Stimulated activated CD4-positive, alpha-beta T cell treated with anti-CD3 and anti-CD28 coated beads, TNF-alpha, amount 100 ng/mL, for 4 hours (primary cell): ENCODE measurements at places on chromosomes 13 and 19.

DNA sequence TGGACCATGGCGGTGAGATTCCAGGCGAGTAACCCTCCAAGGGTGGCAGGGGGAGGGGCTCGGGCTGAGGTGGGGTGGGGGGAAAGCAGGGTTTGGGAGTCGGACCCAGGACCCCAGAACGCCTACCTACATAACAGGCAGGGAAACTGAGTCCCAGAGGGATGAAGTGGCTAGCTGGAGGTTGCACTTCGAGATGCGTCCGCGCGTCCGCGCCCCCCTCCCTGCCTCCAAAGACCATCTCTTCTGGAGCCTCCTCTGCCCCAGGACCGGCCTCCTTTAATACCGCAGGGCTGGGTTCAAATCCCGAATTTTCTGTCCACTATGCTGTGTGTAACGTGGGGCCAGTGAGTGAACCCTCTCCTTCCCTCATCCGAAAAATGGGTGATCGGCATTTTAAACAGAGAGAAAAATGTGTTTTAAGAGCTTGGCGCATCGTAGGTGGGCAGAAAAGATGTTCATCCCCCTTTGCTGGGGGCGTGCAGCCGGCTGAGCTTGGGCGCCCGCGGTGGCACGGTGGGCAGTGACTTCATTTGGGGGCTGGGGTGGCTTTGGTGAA, 13.8 kb downstream of the TJP3 start:
- no peak for DNase-seq

DNA sequence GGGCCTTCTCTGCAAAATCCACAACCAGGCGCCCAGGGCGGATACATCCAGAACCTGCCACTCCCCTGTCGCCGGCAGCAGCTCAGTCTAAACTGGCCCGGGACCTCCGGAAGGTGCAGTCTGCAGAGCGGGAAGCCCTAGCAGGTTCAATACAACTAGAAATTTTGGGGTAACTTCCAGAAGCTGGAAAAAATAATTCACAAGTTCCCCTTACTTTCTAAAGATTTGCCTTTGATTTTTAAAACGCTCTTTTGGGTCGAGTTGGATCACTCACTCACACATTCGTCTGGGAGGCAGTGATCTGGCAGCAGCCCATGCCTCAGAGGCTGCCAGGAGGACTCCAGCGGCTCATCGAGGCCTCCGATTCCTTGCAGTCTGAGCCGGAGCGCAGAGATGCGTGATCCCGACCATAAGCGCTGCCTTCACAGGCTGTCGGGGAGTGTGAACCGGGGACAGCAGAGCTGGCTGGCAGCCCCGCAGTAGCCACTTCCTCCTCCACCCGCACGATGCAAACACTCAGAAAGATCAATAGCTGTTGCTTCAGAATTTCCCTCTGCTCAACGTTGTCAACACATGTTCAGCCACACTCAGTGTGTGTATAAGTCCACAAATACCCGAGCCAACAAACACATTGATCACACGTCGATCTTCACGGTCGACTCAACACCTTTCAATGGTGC, 35.6 kb upstream of the ZNF507 start:
- DNase-seq: no peak

DNA sequence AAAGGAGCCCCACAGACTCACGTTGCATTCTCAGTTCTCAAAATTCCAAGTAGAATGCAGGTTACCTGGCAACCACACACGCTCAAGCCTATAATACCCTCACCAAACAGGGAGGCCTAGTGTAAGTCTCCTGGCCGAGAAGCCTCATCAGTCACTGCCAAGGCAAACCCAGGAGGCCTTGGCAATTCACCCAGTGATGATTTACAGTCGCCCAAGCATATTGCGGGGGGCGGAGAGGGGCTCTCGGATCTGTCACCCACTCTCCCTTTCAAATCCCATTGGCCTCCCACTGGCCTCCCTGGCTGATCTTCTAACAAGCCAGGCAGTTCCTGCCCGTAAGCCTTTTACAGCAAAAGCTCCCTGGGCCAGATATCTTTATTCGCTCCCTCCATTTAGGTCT, 1.1 kb downstream of the AKAP8L start:
- no peak for DNase-seq

- DNase-seq: no peak
Observed at GRCh38 chr19:39590265-39590664, 12.1 kb upstream of the LGALS13 start.

DNA sequence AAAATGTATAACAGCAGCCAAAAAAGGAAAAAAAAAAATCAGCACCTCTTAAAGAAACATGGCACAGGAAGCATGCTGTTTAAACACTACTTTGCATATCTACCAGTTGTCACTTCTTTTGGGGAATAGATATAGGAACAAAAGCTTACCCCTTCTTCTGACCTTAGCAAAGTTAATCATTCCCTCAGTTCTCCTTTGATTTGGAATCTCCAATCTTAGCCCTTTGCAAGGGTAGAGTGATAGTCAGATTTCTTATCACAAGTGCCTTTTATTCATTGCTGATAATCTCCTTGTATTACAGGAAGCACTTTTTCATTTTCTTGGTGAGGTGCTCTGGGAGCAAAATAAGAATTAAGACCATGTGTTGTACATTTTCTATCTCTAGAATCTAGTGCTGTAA, 1327.6 kb downstream of the OLFM4 start:
- no peak for DNase-seq

DNA sequence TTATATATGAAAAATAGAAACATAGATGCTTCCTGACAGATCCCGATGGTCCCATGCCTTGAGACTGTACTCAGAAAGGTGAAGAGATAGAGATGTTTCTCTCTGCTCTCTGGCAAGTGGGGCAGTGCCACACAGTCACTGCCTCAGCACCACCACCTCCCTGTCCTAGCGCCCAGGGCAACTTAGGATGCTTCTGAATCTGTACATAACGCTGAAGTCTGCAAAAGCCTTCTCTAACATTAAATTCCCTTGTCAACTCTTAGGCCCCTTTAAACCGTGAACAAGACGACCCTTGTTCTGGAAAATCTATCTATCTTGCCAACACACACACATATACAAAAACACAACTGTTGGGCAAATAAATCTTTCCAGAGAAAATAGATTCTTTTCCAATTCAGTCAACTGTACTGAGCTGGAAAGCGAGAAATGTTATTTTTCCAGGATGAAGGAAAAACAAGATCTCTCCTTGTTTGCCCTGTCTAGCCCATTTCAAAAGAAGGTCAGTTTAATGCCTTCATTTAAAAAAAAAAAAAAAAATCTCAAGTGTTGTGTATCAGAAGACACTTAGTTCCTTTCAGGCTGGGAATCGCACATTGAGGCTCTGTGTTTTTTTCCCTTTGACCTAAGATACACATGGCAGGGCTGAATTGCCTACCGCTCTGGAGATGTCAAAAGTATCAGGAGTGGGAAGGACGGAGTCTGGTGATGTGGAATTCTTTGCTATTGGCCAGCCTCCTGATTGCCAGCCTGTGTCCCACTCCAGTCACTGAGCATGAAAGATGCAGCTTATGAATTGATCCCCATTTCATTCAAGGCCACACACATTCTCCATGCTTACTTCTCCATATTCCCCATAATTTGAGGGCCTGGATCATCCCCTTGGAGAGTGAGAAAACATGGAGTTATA, 241.4 kb downstream of the LACC1 start:
- no peak for DNase-seq

GRCh38 chr19:32599736-32600157, 18.8 kb downstream of the PDCD5 start:
- peak; percentile 14 for DNase-seq

DNA sequence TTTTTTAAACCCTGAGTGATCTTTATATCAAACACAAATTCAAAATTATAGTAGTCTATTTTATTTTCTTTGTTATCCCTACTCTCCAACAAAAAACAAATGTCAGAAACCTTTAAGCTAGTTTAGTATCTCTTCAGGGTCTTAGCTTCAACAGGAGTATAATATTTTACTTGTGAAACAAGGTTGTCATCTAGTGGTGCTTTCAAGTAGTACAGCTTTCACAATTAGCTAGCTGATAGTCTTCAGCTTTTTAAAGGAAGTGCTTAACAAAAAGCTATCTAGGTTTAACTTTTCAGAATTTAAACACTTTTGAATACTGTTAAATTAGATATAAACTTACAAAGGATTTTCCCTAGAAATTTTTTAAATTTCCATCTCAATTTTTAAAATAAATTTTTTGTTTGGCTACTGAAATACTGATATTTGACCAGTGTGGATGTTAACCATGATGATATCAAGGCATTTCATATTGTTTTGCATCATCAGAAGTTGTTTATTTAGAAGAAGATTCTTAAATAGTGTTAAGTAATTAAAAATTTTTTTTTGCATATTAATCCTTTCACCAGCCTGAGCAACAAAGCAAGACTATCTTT, 34.2 kb downstream of the TDRD3 start:
- no peak for DNase-seq

DNA sequence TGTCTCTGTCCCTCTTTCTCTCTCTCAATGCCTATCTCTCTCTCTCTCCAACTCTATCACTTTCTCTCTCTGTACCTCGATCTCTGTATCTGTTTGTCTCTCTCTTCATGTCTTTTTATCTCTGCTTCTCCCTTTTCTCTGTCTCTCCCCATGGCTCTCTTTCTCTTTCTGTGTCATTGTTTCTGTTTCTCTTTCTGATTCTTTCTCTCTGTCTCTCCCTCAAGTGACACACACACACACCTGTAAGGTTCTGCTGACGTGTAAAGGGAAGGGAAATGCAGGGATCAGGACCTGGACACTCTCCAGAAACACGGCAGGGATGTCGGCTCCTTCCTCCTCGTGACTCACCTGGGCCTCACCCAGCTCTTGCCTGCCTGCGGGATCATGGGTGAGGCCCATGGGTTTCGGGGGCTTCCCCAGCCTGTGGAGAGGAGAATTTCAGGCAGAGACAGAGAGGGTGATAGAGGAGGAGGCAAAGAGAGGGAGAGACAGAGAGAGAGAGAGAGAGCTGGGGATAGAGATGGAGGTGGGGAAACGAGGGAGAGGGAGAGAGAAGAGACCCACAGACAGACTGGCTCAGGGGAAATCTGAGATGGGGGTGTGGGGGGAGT, 5.4 kb upstream of the PLAUR start:
- no peak for DNase-seq

GRCh38 chr13:38785042-38785441, 98.2 kb downstream of the FREM2 start:
- no peak for DNase-seq

- DNase-seq: no peak
Observed at GRCh38 chr19:33514885-33515551, 6.6 kb downstream of the PEPD start.

DNA sequence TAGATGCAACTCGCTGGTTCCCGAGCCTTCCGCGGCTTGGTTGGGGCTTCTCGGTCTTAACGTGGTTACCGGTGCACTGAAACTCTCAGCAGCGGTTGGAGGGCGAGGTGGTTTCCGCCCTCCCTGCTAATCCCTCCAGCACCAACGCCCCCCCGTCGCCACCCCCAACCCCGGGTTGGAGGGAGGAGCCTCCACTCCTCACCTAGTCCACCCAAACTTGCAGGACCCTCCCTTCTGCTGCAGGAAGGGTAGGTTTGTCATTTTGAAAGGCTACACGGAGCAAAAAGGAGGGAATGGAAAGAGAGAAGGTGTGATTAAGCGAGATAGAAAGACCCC, 465.0 kb downstream of the ITGBL1 start:
- no peak for DNase-seq

DNA sequence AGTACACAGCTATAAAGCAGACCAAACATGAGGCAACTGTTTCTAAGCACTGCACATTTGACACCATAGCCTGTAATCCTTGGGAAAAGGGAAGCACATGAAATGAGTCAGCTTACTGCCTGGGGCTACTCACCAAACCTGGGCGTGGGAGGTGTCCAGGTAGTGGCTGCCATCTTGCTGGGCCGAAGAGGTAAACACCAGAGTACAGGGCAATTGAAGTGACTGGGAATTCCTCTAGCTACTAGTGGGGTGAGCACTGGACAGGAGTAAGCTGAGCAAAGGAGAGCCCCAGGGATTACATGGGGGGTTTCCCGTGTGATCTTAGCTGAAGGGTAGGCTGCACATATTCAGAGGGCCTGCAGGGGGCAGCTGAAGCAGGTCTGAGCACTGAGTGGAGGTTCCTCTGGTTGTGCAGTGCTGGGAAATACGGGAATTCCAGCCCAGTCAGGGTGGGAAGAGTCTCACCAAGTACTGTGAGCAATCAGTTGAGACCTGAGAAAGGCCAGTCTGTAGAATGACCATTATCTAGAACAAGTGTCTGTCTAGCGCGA, 140.5 kb downstream of the SLC7A1 start:
- DNase-seq: no peak

GRCh38 chr13:57629821-57630235, 1.7 kb upstream of the PCDH17 start:
- DNase-seq: no peak

DNA sequence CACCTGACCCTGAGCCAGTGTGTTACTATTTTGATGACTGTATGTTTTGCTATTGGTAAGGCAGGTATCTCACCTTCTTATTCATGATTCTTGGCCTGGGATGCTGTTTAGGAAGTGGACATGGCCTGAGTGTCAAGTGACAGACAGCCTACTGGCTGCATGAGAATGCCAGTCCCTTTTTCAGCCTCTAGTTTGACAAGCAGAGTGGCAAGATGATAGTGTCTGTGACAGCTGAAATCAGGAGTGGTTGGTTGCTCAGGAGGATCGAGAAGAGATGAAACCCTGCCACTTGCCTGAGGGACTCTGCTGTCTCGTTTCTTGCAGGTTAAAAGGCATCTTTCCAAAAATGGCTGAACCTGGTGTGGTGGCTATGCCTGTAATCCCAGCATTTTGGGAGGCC, 7.1 kb upstream of the ELOF1 start:
- DNase-seq: no peak
